ENCODE measurements at places on chromosomes 4 and X.

GRCh38 chr4:10083861-10084641 is 32.5 kb downstream of the WDR1 start:
- no peak for DNase-seq

GRCh38 chr4:141599853-141600252 is 36.5 kb upstream of the IL15 start:
- DNase-seq, result no peak

GRCh38 chrX:45554736-45555135 is 354.1 kb upstream of the DIPK2B start:
- DNase-seq, result no peak

DNA sequence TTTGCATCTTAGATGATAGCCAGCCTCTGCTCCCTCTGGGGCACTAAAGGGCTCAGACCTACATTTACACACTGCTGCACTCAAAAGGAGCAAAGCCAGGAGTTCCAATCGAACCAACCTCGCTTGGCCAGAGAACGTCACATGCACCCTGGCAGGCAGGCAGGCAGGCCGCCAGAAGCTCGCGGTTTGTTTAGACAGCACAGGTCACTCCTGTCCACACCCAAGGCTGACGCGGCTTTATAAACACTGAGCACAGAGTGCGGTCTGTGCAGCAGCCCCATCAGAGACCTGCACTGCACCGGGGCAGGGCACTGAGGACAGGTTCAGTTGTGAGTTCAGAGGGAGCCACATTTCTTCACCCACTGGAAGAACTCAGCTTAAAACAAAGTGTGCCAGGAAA is 143.9 kb downstream of the BCOR start:
- peak; percentile 59 for DNase-seq

DNA sequence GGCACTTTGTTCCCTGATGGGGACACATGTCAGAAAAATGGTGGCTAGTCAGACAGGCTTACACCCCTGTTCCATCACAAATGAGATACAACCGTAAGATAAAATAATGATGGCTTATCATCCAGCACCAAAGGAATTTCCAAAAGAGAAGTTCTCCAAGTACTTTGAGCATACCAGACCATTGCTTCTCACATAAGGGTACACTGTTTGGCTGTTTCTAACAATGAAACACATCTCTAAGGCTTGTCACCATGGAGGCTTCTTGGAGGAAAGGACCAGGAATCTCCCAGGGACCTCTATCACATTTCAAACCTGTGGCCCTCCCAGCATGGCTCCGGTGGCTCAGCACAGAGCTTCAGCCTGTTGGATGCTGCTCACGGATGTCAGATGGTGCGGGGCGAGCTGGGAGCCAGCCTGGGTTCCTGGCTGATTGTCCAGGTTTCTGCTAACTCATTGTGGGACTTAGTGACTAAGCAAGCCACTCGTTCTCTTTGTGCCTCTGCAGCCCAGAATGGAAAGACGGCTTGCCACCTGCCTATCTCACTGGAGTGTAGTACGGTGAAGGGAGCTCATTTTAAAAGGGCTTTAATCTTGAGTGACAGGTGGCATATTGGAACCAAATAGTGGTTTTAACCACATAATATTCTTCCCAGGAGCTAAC is 54.5 kb downstream of the FHDC1 start:
- DNase-seq, result no peak

DNA sequence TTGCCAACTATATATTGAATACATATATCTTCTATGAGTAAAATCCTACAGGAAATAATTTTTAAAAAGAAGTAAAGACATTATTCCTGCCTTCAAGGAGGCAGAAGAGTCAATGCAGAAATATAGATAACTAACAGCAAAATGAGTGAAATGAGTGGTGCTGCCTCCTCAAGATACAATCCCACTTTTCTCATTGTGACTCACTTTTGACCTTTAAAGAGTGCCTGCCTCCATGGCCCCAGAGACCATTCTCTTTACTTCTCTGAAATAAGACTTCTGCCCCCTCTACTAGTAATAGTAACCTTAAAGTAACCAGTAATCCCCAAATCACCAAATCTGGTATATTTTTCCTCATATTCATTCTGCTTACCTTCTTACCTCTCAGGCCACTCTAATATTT is 15.5 kb downstream of the SLC10A7 start:
- DNase-seq, result no peak

DNA sequence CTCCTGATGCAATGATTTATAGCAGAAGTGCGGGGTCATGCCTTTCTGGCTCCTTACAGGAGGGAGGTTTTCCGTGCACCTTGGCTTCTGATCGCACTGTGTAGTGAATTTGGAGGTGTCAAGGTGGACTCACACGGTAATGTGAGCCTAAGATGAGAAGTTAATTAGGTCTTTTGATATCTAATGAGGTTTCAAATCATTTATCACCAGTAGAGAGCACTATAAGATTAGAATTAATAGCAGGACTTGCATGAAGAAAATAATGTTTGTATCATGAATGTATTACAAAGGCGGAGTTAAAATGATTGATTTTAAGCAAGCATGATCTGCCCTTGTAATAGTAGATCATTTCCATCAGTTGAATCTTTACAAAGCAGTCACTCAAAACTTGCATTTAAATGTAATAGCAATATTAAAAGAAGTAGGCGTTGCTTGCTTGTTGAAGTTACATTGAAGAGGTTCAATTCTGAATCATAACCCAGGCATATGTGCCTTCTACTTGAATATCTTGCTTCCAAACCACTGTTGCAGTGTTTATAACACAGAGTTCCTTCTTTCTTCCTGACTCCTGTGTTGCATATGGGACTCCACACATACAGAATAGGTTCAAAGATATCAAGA is 152.1 kb downstream of the FMR1NB start:
- DNase-seq, result no peak

GRCh38 chr4:10051517-10052135 is 30.3 kb upstream of the SLC2A9 start:
- DNase-seq, result no peak

DNA sequence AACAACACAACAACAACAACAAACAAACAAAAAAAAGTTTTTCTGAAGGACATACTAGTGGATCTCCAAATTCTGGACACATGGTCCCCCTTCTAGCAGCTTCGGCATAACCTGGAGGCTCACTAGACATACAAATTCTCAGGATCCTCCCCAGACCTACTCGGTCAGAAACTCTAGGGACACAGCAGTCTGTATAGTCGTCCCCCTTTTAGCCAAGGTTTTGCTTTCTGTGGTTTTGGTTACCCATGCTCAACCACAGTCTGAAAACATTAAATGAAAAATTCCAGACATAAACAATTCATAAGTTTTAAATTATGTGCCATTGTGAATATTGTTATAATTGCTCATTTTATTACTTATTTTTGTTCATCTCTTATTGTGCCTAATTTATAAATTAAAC is 45.2 kb upstream of the SHISA3 start:
- DNase-seq, result no peak

DNA sequence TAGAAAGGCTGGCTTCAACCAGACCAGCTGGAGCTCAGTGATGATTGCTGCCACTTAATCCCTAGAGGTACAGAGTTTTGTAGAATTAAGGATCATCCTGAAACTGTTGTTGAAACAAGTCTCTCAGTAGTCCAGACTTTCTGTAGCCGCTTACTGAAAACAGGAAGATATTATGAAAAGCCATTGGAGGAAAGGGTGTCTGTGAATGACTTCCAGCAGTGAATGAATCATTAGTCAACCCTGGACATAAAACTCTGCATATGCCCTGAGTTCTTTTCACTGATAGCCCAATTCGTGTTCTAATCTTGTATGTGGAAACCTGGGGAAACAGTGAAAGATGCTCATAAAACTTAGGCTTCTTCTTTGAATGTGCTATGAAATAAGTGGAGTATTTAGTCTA is 14.8 kb downstream of the HOPX start:
- no peak for DNase-seq

DNA sequence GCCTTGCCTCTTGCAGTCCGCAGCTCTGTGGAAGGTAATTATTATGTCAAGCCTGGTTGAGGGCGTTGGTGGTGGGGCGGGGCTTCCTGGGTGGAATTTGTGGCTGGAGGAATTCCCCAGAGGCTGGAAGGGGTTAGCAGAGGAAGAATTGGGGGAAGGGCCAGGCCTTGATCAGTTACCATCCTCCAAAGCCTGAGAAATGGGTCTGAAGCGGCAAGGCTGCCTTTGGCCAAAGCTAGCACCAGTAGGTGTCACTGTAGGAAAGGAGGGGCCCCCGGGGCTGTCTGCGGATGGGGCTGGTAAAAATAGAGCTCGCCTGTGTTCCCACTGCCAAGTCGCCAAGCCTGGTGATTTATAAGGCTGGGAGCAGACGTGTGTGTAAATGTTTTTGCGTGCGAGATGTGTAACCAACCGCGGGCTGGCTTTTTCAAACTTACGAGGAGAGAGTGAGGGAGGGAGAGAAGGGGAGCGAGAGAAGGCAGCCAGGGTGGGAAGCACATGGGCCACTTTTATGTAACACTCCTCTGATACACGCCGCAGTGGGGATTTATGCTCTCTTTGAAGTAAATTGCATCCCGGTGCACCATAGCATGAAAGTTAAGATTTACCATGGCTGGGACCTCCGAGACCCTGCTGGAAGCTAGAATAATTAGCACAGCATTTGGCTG is 367.0 kb downstream of the BCOR start:
- DNase-seq, result peak; percentile 39

GRCh38 chr4:3210467-3210866 is 38.5 kb upstream of the MSANTD1 start:
- DNase-seq, result no peak

DNA sequence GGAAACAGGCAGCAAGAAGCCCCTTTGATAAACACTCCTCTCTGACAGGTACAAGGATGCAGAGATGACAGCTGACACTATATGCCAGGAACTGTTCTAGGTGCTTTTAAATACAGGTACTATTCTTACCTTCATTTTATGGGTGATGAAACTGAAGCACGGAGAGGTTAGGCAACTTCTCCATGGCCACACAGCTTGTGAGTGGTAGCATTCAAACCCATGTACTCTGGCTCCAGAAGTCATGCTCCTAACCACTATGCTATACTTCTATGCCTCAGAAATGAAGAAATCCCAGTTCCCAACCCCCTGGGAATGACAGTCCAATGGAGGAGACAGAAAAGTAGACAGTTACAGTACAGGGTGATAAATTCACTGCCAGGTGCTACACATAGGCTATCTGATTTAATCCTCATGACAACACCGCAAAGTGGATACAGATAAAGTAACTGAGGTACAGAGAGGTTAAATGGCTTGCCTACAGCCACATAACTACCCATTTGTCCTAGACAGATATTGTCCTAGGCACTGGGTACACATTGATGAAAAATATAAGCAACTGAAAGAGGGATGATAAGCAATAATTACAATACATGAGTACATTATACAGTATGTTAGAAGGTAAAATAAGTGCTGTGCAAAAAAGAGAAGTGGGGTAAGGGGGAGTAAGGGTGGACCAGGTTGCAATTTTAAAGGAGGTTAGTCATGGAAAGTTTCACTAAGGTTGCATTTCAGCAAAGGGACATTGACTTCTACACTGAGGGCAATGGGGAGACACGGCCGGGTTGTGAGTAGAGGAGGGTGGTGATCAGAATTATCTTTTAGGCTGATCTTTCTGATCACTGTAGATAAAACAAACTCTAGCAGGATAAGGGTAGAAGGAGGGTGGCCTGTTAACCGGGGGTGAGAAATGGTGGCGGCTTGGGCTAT is 1.6 kb upstream of the F8 start:
- no peak for DNase-seq

DNA sequence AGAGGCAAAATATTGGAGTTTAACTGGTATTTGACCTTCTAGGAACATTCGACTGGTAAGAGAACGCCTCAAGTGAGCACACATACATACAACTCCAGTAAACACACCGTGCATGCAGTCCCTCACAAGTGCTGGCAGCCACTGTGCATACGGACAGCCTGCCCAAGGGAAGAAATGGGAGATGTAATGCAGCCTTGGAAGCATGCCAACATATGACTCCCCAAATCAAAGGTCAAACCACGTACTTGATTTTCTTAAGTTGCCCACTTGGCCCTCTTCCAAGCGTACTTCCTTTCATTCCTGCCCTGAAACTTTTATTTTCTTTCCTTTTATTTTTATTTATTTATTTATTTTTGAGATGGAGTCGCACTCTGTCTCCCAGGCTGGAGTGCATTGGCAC is 206.6 kb downstream of the SPRY1 start:
- DNase-seq, result no peak

DNA sequence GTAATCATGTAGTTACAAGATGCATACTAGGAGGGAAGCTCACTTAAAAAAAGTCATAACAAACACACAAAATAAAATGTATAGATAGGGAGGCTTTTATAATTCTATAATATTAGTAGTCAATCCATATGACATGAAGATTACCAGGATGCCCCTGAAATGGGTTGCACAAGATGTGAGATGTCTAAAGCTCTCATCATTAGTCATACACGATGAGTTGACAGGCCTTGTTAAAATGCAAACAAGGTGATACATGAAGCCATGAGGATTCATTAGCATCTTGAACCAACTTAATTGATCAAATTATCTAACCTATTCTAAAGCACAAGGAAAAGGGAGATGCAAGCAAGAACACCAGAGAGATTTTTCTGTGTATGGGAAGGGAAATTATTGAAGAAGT is 470.2 kb downstream of the IQCM start:
- DNase-seq, result no peak

GRCh38 chr4:108555701-108556100 is 64.7 kb upstream of the RPL34 start:
- DNase-seq, result no peak

GRCh38 chr4:176845636-176846035 is 52.9 kb upstream of the VEGFC start:
- DNase-seq, result no peak

Measured in NCI-H510A (cell line).